ENCODE measurements at places on chromosomes 13 and 19. TPM values are rescaled to one million over a fixed set of nuclear protein-coding genes. Genes with fewer than 3 reads are reported as not detected.

Gene FFAR3
- total RNA-seq, result not detected

Gene CALR3
- total RNA-seq, result not detected

Gene CLEC17A
- total RNA-seq, result not detected

Gene EXOC3L2
- total RNA-seq, result 33.5 TPM

GRCh38 chr19:8050274-8051096 is 2.1 kb upstream of the CCL25 start:
- H3K36me3 ChIP-seq, result no peaks in the 10 kb centered on the region
- peaks cover 4% of the 10 kb centered on the region for H3K27me3 ChIP-seq
- H3K27ac ChIP-seq, result no peak overlapping the region

DNA sequence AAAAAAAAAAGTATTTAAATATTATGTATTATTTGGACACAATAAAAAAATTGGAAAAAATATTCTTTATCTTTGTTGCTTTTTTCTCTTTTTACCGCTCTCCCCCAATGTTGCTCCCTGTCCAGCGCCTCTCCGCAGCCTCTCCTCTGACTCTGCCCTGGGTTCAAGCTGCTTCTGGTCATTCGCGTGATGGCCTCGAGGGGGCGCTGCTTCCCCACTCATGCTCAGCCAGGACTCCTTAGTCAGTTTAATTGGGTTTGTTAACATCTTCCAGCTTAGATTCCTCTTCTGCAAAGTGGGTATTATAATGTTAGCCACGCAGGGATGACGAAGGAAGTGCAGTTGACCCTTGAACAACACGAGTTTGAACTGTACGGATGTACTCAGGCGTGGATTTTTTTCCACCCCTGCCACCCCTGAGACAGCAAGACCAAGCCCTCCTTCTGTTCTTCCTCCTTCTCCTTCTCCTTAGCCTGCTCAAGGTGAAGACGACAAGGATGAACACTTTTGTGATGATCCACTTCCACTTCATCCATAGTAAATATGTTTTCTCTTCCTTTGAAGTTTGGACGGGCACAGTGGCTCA is 4.9 kb upstream of the NWD1 start:
- no peak overlapping the region for H3K4me3 ChIP-seq
- no peaks in the 10 kb centered on the region for H3K4me1 ChIP-seq
- peak; percentile 65 for DNase-seq

DNA sequence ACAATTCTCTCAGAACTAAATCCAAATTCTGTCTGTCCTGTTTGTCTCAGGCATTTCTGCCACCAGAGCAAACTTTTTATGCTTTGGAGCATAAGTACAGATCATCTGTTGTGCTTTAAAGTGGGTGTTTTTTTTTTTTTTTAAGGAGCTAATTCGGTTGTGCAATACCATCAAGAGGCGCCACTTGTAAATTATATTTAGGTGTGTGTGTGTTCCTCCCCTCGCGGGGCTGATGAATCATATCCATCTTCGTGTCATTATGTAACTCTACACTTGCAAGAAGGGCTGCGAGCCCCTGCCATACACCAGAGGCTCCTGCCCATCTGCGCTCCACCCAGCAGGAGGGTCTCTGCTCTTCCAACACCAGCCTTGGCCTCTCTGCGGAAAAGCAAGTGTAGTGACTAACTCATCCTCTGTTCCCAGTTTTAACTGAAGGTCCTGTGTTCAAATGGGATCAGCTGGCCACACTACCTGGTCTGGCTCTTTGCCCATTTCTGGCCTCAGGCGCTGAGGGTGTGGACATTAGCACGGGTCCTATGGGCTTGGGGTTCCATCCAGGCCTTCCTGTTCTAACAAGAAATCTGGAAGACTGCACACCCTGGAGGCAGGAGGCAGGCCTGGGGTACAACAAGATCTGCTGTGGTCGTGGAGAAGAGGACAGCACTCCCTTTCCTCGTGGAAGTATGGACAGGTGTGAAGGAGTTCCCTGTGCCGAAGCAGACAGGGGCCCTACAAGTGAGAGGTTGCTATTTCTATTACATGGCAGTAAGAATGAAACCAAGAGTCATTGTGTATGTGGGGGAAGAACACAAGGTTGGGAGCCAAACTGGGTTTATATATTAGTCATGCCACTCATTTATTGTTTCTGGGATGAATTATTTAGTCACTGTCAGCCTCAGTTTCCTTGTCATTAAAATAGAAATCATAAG is 96.1 kb upstream of the MBNL2 start:
- no peak overlapping the region for H3K27ac ChIP-seq
- no peaks in the 10 kb centered on the region for H3K36me3 ChIP-seq
- H3K27me3 ChIP-seq, result no peaks in the 10 kb centered on the region
- H3K4me1 ChIP-seq, result peaks cover 12% of the 10 kb centered on the region

DNA sequence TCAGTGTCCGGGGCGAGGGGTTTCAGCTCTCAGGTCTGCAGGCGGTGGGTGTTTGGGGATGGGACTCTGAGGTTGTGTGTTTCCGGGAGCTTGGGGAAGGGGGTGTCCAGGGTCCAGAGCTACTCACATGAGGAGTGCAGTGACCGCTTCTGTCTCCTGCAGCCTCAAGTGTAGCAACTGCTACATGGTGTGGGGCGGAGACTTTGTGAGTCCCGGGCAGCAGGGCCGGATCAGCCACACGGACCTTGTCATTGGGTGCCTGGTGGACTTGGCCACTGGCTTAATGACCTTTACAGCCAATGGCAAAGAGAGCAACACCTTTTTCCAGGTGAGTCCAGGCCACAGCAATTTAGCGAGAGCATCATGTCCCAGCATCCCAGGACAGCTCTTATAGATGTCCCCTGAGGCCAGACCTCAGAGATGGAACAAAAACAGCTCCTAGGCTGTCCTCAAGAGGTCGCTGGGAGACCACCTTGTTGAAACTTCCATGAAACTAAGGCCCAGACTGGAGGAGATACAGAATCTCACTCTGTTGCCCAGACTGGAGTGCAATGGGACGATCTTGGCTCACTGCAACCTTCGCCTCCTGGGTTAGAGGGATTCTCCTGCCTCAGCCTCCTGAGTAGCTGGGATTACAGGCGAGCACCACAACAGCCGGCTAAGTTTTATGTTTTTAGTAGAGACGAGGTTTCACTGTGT is 44.9 kb downstream of the RYR1 start:
- H3K36me3 ChIP-seq, result no peaks in the 10 kb centered on the region
- no peaks in the 10 kb centered on the region for H3K4me1 ChIP-seq
- DNase-seq, result no peak
- H3K4me3 ChIP-seq, result no peak overlapping the region
- no peaks in the 10 kb centered on the region for H3K27me3 ChIP-seq

DNA sequence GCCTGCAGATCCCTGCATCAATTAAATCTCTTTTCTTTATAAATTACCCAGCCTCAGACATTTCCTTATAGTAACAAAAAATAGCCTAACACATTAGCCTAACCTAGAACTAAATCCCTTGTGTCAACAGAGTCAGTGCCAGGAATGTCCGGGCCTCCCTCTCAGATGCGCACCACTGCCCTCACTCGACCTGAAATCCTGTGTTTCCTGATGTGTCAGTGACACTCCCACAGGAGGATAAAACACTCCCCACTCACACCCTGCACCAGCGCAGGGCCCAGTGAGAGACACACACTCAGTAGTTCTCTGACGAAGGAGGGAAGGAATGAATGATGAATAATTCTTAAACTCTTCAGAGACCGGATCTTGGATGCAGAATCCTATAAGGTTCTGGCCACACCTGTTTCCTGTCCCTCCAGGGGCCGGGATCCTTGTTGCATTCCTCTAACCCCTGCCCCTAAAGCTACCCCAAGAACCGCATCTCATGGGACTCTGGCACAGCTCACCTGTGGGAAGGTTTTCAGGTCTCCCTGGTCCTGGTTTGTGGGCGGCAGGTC is 3.1 kb downstream of the CEACAM3 start:
- no peaks in the 10 kb centered on the region for H3K4me1 ChIP-seq
- no peak overlapping the region for H3K4me3 ChIP-seq
- H3K36me3 ChIP-seq, result no peaks in the 10 kb centered on the region
- no peaks in the 10 kb centered on the region for H3K27me3 ChIP-seq

DNA sequence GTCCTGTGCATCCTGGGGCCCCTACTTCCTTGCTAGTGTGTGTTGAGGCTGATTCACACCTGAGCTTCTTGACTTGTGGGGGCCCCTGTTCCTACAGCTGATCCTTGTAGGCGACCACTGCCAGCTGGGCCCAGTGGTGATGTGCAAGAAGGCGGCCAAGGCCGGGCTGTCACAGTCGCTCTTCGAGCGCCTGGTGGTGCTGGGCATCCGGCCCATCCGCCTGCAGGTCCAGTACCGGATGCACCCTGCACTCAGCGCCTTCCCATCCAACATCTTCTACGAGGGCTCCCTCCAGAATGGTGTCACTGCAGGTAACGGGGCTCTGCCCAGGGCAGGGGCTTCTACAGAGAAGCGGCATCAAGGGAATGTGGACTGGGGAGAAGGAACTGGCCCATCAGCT is 25.5 kb downstream of the UPF1 start:
- H3K27ac ChIP-seq, result no peak overlapping the region
- peaks cover 100% of the 10 kb centered on the region for H3K36me3 ChIP-seq

Measured in ascending aorta (tissue), 2 donors.